GOT3 (cell line): ENCODE measurements at places on chromosomes 7 and 10.

DNA sequence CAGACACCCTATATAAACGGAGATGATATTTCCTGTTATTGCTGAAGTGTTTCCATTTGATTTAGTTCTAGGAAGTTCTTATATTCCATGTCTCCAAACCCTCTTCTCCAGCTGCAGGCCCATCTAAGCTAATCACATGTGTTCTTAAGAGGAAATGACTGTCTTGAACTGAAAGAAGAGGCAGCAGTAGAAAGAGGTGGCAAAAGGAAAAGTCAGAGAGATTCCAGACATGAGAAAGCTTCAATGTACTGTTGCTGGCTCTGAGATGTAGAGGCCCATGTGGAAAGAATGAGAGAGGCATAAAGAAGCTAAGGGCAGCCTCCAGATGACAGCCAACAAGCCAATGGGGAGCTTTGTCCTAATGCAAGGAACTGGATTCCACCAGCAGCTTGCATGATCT, 287.2 kb downstream of the GFRA1 start:
- DNase-seq = no peak

DNA sequence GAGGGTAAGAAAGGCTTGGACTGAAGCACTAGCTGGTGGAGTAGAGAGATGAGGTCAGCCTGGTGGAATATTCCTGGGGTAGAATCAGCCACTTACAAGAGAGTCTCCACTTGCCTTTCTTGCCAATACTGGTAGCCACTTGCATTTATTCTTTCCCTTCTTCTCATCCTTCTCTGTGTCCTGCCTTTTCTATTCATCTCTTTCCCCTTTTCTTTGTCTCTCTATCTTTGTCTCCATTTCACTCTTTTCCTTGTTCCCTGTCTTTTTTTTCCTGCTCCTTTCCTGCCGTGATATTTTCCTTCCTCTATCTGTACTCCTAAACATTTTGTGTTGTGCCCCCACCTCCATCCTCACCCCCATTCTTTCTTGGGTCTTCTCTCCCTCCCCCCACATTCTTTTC, 214.3 kb downstream of the LRMDA start:
- no peak for DNase-seq

DNA sequence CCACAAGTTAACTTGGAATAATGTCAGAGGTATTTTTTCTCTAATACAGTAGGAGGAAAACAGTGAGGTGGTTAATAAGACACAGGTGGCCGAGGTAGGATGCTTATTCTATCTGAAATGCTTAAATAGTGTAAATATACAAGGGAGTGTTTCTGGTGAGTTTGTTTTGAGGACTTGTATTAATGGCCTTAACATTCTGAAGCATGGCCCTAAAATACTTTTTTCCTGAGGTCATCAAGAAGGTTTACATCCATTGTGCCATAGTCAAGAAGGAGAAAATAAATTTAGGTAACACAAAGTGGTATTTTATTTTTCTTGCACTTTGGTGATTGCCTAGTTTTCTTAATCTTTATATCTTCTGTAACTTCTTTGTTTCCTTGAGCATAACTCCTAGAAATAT, 18.8 kb downstream of the GNAI1 start:
- DNase-seq = no peak

DNA sequence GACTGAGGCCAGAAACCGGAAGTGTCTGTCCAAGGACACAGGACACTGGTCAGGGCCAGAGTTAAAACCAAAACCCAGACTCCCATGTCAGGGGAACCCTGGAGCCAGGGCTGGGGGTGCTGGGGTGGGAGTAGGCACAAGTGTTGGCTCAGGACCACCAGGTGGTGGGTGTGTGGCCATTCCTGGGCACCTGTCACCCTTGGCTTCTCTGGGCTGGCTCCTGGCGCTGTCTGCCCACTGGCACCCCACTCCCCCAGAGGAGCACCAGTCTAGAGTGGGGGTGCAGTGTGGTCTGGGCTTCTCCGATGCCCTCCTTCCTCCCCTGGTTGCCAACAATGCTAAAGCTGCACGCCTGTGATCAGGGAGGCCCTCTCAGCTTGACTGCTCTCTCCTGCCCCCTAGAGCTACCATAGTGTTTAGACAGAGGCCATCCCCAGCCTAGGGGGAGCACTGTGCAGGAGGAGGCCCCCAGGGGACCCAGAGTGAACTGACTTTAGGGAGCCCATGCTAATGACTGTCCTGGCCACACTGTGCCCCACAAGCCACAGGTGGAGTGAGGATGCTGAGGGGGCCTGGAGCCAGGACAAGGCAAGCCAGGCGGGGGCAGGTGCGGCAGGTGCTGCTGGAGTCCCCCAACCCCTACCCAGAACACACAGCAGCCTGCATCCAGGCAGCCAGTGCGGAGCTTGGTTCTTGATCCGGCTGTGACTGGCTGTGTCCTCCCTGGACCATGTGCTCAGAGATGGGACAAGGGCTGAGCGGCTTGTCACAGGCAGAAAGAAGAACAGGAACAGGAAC, 11.0 kb downstream of the RASGEF1A start:
- DNase-seq = no peak

GRCh38 chr10:129810-130209, 5.4 kb upstream of the ZMYND11 start:
- no peak for DNase-seq

DNA sequence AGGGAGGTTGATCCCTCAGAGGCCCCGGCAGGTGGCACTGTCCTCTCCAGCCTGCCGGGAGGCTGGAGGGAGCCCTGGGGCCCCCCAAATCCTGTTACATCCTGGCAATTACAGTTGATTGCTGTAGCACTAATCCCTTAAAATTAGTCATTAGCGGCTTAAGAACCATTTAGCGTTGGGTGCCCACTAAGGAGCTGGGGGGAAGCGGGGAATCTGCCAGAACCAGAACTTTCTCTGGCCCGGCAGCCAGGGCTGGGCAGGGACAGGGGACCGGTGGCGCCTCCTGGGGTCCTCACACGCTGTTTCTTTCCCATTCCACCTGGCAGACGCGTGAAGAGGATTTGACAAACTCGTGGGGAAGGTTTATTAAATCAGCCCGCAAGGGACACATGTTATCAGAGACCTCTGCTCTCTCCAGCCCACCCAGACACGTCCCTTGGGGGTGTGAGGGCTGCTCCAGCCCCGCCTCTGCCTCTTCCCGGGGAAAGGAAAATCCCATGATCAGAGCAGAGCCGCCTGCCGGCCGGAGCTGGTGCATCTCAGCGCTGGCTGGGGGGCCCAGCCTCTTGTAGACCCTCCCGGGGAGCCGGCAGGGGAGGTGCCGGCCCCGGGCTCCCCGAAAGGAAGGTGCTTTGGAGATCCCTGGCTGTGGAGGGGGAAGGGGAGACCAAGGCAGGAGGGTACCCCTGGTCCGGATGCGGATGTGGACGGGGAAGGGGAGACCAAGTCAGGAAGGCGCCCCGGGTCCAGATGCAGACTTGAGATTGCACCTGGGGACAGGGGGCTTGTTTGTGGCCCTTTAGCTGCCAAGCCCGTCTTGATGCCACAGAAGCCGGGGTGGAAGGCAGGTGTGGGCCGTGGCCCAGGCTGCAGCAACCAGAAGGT, 142.7 kb downstream of the ELFN1 start:
- DNase-seq = no peak

DNA sequence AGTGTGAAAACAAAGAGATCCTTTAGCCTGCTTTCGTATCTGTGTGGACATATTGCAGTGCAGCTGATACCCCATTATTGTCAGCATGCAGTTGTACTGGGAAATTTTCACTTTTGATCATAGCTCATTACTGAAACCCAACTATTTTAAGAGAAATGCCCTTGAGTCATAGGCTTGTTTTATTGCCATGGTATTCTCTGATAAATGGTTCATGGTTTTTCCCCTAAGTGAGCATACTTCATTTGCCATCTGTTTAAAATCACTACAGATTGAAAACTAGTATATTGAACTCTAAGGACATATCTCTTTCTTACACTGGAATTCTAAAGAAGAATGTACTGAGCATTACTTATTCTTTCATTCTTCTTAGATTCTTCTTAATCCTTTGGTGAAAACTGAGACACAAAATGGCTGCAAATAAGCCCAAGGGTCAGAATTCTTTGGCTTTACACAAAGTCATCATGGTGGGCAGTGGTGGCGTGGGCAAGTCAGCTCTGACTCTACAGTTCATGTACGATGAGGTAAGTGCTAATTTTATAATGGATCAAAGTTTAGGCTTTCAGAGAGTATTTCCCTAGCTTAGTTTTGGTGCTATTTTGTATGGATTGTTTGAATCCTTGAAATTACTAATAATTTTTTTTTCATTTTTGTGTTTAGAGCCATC, 63.0 kb downstream of the RALA start:
- no peak for DNase-seq

DNA sequence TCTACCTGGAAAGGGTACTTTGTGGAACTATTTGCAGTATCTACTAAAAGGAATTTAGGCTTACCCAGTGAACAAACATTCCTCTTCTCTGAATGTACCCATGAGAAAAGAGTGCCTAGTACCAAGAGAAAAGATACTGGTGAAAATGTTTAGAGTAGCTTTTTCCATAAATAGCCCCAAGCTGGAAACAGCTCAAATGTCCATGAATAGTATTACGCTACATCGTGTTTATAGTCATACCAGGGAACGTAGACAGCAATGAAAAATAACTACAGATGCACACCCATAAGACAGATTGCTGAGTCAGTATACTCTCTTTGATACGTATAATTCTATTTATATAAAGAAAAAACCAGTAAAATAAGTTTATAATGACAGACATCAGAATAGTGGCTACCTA, 285.9 kb downstream of the KLF6 start:
- no peak for DNase-seq

GRCh38 chr10:97196223-97197029, 10.7 kb upstream of the SLIT1 start:
- no peak for DNase-seq

- no peak for DNase-seq
These were observed 627.7 kb upstream of the GALNT17 start for GRCh38 chr7:70504254-70504653.

DNA sequence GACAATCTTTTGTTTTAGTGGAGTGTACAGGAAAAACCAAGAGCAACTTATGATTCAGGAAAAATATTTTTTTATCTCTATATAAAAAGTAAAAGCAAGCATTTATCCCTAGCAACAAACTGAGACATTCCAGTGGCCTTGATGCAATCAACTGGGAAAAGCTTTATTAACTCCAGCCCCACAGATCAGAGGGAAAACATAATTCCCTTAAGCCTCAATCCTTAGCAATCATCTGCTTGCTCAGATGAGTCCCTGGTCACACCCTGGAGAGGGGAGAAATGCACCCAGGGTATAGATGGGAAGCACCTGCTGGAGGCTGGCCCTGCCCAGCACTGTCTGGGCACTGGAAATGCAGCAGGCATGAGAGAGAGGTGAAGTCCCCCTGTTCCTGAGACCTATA, 636.6 kb downstream of the TNS3 start:
- no peak for DNase-seq

GRCh38 chr10:1117651-1118050, 61.5 kb downstream of the WDR37 start:
- DNase-seq = no peak

DNA sequence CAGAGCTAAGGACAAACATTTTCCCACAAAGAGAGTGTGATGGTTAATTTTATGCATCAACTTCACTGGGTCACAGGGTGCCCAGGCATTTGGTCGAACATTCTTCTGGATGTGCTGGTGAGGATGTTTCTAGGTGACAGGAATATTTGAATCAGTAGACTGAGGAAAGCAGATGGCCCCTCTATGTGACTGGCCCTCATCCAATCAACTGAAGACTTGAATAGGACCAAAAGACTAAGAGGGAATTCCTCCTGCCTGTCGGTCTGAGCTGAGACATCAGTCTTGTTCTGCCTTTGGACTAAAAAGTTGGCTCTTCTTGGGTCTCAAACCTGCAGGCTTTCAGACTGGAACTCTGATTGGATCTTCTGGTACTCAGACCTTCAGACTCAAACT, 44.4 kb downstream of the AFAP1L2 start:
- no peak for DNase-seq

DNA sequence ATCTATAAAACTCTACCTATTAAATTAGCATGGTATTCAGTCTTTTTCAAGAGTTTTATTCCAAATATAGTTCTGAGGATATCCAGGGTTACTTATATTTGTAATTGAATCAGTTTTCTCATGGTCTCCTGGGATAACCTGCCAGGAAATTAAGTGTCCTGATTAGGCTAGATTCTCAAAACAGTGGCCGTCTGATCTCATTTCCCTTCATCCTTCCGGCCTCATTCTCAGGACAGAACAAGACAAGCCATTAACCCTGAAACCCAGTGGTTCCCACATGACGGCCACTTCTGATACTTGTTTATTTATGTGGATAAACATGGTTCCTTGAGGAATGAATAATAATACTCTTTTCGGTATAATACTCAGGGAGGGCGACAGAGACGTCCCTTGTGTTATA, 417.6 kb upstream of the POT1 start:
- no peak for DNase-seq

DNA sequence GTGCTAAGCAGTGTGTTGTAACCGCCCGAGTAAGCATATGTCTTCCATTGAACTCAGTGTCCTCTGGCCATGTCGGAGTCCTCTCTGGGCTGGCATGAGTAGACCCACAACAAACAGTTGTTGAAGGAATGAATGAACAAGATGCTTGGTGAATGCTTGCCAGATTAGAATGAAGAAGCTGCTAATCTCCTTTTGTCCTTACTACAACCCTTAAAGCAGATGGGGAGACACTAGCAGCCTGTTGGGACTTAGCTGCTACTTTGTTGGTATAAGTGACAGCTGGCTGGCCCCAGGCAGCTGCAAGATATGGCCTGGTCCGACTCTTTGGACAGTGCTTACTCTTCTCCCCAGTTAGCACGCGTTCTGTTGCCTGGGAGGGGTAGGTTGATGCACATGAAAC, 370.1 kb downstream of the RPS24 start:
- no peak for DNase-seq

DNA sequence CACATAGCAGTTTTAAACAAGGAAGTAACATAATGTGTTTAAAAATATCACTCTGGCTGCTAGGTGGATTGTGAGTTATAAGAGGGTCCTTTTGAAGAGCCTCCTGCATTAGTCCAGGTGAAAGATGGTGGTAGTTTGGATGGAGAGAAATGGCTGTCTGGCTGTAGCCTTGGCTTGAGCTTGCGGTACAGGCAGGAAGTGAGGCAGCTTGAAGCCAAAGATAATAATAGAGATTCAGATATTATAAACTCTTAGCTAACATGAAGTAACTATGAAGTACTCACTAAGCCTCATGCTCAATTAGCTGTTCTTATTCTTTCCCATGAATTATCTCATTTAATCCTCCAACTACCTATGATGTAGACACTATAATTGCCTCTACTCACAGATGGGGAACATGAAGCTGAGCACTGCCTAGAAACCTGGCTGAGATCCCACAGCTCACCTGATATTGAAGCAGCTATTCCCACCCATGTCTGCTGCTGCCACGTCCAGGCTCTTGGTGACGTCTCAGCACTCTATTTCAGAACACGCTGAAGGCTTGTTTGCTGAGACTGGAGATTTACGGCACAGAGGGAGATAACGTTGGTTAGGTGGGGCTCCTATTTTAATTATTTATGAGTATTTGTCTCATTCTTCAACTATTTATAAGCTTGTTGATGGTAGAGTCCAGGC, 10.4 kb downstream of the C10orf120 start:
- no peak for DNase-seq
